ENCODE measurements at places on chromosomes 11 and 22. TPM values are rescaled to one million over a fixed set of nuclear protein-coding genes. Genes with fewer than 3 reads are reported as not detected.

DSCAML1 gene
- 0.90 TPM for polyA plus RNA-seq

- no peak for DNase-seq
These were observed 1.2 kb upstream of the NUP50 start for GRCh38 chr22:45162531-45162930.

SLC16A8 gene
- polyA plus RNA-seq = 2.1 TPM

BIRC3 gene
- 4.6 TPM for polyA plus RNA-seq

DNA sequence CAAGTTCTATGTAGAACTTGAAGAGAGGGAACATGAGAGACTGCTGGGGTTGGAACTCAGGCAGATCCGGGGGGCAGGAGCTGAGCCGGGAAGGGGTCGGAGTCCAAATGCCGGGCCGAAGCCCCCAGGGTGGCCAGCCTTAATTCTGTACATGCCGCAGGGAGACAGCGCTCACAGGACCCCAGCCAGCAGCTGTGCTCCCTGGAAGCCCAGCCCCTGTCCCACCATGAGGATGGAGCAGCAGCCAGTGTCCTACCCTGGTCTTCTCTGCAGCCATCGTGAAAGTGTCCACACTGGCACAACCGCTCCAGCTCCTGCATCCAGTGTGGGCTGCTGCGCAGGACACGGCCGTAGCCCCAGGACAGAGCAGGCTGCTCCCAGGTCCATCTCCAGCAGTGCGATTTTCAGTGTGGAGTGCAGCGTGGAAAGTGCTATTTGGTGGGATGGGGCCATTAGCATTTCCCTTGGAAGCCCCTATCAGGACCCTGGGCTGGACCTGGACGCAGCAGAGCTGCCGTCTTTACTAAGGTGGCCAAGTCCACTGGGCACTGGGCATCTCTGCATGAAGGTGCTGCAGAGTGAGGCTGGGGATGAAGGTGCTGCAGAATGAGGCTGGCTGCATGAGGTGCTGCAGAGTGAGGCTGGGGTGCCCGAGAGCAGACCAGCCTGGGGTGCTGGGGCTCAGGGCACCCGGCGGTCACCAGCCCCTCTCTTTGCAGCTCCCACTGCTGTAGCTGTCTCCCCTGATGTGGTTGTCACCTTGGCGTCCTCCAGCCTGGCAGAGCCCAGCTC, 737.4 kb downstream of the BRD1 start:
- DNase-seq = no peak

MPPED2 gene
- polyA plus RNA-seq = 2.5 TPM

DNA sequence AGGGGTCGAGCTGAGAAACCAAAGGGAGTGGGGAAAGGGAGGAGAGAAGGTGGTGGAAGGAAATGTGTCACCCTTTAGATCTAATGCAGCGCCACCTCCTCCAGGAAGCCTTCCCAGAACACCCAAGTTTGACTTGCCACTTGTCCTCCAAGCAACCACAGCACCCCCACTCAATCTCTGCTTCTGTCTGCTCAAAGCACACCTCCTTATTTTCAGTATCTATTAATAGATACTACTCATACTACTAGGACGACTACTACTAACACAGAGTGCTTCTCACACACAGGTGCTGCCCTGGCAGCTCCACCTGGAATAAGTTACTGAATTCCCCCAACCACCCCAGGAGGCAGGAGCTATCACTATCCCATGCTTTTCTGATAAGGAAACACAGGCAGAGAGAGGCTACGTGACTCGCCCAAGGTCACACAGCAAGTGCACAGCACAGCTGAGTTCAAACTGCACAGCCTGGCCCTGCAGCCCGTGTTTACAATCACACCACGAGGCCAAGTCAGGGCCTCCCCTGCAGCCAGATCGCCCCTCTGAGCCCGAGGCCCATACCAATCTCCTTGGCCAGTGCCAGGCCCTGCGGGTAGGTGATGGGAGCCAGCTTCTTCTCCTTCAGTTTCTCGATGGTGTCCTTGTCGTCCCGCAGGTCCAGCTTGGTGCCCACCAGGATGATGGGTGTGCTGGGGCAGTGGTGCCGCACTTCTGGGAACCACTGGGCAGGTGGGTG, 13.2 kb downstream of the RAC2 start:
- DNase-seq = no peak

GRCh38 chr11:120710354-120711131, 199.0 kb downstream of the GRIK4 start:
- no peak for DNase-seq

DNA sequence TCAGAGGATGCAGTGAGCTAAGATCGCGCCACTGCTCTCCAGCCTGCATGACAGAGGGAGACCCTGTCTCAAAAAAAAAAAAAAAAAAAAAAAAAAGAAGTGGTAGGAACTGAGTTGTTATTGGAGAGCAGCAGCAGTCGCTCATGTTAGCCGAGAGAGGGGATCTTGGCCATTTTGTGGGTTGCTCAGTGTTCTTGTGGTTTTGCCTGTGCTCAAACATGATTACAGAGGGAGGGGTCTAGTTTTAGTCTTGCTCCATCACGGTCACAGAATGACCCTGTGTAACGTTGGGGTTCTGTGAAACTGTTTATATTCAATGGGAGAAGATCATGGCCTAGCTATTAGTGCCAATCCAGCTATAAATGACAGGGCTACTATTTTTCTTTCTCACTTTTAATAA, 1.9 kb downstream of the DPAGT1 start:
- no peak for DNase-seq

Data from left lung (tissue), 14 donors.